Renal cortex interstitium (tissue), 15 donors: ENCODE measurements at places on chromosomes 1 and 21. TPM values are rescaled to one million over a fixed set of nuclear protein-coding genes. Genes with fewer than 3 reads are reported as not detected.

The DIO1 gene
- 5.8 TPM for polyA plus RNA-seq

The LMX1A gene
- not detected for polyA plus RNA-seq

The SPRR4 gene
- not detected for polyA plus RNA-seq

- no peak for DNase-seq
These were observed 178.5 kb downstream of the RHOU start for GRCh38 chr1:228913626-228914414.

GRCh38 chr1:180881806-180882509 lies 30.7 kb upstream of the KIAA1614 start:
- DNase-seq = no peak

DNA sequence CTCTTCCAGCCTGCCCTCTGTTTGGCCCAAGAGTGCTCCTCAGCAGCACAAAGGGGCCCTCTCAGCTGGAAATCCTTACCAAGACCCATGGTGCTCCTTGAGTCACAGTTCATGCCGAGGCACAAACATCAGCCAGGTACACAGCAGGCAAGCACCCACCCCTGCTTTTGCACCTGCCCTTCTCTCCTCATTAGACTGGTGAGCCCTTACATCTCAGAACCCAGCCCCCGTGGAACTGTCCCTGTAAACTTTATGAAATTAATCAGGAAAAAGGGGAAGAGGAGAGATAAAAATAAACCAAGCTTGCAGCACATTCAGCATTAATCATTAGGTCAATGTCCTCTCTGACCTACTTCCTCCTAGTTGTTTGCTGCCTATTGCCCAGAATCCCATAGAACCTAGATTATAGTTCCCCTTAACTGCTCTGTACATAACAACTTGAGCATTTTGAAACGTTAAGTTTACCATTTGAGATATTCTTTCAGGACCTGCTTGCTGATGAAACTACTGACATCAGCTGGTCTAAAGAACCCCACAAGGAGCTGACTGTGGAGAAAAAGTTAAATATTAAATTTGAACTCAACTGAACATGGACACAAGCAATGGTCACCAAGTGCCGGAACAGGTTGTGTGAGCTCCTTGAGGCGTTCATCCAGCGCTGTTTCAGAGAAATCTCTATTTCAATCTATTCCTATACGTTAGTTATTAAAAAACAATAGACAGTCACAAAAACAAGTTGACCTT lies 738.4 kb downstream of the MATN1 start:
- DNase-seq = no peak
